Stimulated activated CD4-positive, alpha-beta T cell treated with anti-CD3 and anti-CD28 coated beads, Interleukin-1b, Interleukin-23, amount 100 ng/mL, for 1 hour (primary cell): ENCODE measurements at places on chromosomes 3 and 15.

- DNase-seq = no peak
Measured at GRCh38 chr3:27089068-27089467, 280.1 kb downstream of the NEK10 start.

DNA sequence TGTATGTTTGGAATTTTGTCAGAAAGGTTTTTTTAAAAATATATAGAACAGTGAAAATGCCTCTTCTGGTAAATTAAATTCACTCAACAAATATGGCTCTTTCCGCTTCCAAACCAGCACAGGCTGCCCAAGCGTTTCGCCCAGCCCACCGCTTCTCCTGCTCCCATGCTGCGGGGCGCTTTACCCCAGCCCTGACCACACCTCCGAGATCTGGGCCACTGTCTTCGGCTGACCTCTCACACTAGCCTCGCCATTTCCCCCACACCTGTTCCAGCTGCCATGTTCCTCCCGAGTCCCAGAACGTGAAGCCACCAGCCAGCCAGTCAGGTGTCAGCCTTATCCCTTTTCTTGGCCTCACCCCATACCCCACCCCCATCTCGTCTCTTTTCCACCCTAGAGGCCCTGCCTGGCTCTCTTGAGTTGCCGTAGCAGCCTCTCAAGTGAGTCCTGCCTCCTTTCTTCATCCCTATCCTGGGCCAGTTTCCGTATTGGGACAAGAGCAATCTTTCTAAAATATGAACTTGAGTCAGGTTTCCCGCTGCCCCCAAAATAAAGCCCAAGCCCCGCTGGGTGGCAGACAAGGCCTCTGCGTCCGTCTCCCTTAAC is 46.5 kb downstream of the SLC12A8 start:
- DNase-seq = no peak

- DNase-seq = no peak
Measured at GRCh38 chr3:72682936-72683452, 165.3 kb downstream of the SHQ1 start.

DNA sequence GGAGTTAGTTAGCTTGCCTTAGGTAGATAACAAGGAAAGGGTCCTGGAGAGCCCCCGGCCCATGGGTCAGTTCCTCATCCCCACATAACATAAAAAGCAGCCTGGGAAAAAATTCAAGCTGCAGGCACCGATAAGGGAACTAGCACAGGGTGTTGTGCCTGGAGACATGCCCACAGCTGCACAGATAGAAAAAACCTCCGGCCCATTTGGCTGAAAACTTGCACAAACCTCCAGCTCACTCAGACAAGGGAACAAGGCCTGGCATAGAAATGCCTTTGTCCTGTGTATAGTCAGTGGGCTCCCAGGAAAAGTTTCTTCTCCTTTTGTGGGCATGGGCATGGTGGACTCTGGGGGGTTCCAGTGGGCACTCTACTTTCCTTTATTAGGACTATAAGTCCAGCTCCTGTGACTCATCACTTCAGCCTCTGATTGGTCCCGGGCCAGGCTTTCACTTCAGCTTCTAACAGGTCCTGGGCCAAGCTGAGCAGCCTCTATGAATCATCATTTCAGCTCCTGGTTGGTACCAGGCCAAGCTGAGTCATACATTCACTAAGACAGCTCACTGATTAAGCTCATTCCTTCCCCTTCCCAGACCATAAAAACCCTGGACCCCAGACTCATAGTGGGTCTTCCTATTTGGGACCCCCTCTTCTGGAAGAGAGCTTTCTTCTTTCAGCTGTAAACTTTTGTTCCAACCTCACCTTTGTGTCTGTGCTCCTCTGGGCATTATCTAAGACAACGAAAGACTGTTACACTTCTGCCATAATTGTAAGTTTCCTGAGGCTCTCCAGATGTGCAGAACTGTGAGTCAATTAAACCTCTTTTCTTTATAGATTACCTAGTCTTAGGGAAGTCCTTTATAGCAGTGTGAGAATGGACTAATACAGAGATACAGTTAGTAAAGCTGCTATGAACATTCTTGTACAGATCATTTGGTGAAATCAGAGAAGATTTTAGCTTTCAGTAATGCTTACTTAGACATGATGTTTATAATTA is 348.0 kb upstream of the DPPA4 start:
- no peak for DNase-seq

- no peak for DNase-seq
Measured at GRCh38 chr3:157718800-157719199, 215.6 kb upstream of the VEPH1 start.

GRCh38 chr15:52158084-52158765 is 33.0 kb downstream of the GNB5 start:
- no peak for DNase-seq

DNA sequence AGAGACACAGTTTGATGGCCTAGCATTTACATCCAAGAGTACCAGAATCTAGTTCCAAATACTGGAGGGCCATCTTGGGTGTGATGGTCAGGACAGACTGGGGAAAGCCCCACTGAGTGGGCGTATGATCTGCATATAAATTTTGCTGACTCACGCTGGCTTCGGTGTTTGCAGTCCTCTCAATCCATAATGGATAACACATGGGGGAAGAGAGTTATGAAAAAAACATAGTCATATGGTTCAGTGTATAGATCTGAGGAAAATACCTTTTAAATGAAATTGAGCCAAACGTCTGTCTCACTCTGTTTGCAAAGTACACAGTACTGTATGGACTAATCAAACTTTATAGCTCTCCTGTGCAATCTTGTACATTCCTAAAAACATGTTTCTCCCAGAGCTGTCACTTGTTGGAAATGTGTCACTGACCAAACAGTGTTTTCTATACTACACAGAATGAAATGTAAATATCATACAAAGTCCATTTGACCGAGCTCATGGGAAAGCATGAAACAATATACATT is 125.3 kb upstream of the THBS1 start:
- DNase-seq = no peak

GRCh38 chr3:71487418-71487817 is 96.1 kb downstream of the FOXP1 start:
- no peak for DNase-seq

GRCh38 chr3:49769286-49769915 is 16.9 kb downstream of the IP6K1 start:
- no peak for DNase-seq

GRCh38 chr15:52095597-52096262 is 16.8 kb downstream of the BCL2L10 start:
- DNase-seq = no peak

DNA sequence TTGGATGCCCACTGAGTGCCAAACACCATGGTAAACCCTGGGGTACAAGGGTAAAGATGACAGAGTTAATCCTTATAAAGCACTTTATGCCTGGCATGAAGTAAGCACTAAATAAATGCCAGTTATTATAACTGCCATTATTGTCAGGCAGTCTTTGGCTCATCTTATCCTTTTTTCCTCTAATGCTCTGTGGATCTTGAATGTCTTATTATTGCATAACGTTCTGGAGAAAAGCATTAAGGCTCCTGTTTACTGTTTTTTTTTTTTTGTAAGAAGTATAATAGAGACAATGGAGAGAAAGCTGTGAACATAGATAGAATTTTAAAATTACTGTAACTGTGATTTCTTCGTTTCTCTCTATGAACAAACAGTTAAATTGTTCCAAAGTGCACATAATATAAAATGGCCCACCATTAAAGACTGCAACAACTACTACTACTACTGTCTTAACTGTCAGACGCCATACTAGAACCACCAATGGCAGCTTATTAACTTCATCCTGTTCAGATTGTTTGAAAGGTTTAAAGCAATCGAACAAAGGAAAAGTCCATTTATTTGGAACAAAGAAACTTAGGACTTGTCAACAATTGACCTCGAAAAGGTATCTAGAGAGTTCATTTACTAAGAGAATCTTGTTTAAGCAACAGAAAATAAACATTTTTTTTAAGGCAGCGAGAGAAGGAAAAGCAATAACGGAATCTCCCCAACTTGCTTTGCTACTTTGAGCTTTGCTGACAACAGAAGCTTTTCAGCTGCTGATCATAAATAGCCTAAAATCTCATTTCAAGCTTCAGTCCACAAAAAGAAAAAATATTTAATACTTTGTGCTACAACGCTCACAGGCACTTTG is 520.7 kb downstream of the ROBO1 start:
- no peak for DNase-seq

DNA sequence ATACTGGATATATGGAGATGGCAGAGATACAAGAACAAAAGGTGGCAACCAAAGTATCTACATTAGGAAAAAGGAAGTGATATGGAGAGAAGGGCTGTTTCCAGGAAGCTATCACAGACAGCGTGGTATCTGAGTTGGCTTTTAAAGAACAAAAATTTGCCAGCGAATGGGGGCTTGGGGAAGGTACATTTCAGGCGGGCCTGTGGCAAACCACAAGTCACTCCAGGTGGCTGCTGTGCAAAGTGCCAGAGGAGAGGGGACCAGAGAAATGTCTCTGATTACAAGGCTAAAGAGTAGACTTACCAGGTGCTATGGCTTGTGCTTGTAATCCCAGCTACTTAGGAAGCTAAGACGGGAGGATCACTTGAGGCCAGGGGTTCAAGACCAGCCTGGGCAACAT is 91.1 kb downstream of the MSL2 start:
- DNase-seq = no peak

DNA sequence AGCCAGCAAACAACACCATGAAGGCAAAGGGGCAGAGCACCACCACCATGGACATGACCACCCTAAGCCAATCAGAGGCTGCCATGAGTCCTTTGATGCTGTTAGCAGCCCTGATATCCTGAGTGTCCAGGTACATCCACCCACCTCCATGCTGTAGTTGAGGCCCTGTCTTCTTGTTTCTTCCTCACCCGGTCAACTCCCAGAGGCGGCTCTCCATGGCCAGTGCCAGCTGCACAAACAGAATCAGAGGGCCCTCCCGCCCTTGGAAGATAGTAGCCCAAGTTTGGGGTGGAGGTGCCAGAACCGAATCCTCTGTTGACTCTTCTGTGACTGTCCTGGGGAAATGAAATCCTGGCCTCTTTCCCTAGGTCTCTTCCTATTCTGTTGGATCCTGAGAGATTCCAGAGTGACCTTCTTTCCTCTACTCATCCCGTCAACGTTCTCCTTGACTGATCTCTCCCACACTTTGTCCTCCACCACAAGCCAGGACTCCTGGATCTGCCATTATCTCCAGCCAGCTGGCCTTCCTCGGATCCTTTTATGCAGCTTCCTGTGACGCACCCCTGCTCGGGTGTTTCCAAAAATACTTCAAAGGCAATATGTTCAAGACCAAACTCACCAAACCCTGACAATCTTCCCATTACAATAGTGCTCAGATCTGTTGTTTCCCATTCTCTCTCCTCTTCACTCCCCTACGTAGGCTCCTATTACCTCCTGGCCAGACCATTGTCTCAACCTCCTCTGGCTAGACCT is 45.4 kb upstream of the DLG1 start:
- DNase-seq = no peak

GRCh38 chr15:101657171-101657570 is 5.0 kb upstream of the TM2D3 start:
- no peak for DNase-seq

DNA sequence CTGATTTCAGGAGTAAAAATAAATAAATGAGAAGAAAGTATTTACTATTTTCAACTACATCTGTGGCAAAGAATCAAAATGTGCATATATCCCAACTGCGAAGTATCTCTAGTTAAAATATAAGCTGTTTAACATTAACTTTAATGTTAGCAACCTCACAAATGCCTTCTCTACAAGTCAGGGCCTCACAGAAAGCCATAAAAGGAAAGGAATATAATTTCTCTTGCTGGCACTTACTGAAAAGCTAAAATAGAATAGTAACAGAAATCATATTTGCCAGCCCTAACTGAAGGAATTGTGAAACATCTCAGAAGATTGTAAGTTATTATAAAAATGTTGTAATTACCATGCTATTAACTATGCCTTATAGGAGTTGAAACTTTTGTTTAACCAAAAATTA is 65.1 kb upstream of the MBNL1 start:
- no peak for DNase-seq

DNA sequence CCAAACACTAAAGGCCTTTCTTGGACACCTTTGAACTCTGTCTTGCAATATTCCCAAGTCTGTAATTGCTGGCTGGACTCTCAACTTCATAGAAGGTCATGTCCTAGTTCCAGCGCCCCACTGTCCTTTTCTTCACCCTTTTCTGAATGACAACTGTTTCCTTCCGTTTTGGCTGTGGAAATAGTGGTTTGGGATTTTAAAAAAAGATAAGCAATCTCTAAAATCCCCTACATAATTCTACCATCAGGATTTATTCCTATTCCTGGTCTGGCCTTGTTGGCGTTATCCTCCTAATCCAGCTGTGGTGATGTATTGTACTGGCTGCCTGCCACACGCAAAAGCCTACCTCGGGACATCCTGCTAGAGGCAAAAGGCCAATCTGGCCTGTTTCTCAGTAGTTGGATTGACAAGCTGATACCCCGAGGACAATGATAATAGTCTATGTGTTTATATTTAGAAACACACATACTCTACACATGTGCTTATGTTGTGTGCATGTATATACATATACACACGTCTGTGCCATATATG is 440.3 kb upstream of the DPH6 start:
- DNase-seq = no peak

DNA sequence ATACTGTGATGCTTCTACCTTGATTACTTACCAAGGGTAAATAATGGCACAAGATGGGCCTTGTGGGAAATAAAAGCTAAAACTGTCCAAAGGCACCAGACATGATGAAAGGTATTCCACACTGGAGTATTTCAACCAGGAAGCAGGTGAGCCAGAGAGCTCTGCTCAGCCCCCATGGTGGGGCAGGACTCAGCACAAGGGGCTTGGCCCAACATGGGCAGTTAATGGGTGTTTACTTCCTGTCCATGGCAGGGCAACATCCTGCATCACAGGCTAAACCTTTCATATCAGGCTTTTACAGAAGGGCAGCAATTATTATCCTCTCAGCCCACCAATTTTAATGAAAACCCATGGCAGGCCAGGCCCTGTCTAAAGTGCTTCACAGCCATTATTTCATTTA is 38.2 kb downstream of the MAGI1 start:
- DNase-seq = no peak

- DNase-seq = no peak
Measured at GRCh38 chr15:68593341-68593740, 14.5 kb downstream of the CORO2B start.

DNA sequence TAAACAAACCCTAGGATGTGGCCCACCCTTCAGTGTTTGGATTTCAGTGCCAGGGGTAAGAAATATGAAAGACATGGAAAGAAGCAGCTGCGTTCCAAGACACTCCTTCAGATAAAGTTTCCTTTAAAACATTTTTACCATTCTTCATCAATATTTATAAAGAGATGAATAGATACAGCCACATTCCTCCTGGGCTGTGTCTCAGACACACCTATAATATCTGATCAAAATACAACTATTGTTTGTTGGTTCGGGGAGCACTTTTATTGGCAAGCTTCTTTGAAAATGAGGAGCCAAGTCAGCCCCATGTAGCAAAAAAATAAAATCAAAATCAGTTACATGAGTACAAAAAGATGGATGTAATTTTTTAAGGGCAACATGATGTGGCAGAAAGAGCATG is 53.2 kb downstream of the RPL22L1 start:
- DNase-seq = no peak
